Stimulated activated CD4-positive, alpha-beta T cell treated with anti-CD3 and anti-CD28 coated beads, Interleukin-1b, Interleukin-23, amount 100 ng/mL, for 48 hours (primary cell): ENCODE measurements at places on chromosomes 3 and 15.

GRCh38 chr3:63993653-63994079 lies 29.6 kb downstream of the PSMD6 start:
- peak; percentile 41 for DNase-seq

DNA sequence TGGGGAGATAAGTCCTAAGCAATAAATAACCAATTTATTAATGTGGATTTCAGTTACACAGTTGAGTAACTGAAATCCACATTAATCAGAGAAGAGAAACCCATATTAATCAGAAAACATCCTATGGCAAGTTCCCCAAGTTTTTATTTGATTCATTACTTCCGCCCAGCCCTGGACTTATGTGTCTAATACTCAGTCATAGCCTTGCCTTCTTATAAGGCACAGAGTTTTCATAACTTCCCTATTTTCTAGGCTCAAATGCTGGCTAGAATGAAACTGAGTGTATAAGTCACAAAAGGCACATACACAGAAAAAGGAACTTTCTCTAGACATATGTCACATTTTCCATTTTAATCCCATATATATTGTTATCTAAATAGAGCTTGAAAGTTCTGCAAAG lies 28.8 kb downstream of the CD47 start:
- no peak for DNase-seq

GRCh38 chr3:116030131-116030850 lies 407.0 kb downstream of the GAP43 start:
- DNase-seq, result no peak

DNA sequence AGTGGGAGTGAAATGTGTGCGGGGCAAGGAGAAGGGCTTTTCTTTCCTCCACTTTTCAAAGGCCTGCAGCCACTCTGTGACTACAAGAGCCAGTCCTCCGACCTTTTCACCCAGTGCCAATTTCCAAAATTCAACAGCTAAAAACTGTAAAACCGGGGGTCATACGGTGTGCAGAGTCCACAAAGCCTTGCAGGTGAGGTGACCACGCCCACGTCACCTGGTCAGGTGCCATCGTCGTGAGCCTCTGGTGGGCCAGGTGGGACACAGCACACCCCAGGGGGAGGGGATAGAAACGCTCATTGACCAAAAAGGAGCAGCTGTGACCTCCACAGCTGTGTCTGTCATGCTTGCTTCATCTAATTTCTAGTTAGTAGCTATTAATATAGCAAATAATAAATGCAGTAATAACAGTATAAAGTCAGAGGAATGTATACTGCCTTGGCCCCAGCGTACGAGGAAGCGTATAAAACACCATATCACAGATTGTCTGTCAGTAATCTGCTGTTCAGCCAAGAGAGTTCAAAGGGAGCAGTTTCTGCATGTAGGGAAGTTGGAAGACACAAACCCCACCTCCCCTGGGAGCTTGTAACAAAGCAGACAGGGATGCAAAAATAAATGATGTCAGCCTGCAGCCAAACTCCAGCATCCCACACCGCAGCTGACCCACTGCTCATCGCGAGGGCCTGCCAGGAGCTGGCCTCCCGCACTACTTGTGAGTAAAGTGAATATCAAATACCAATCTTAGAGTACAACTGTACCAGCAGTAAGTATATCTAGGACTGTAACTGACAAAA lies 86.7 kb downstream of the VGLL4 start:
- DNase-seq, result no peak

DNA sequence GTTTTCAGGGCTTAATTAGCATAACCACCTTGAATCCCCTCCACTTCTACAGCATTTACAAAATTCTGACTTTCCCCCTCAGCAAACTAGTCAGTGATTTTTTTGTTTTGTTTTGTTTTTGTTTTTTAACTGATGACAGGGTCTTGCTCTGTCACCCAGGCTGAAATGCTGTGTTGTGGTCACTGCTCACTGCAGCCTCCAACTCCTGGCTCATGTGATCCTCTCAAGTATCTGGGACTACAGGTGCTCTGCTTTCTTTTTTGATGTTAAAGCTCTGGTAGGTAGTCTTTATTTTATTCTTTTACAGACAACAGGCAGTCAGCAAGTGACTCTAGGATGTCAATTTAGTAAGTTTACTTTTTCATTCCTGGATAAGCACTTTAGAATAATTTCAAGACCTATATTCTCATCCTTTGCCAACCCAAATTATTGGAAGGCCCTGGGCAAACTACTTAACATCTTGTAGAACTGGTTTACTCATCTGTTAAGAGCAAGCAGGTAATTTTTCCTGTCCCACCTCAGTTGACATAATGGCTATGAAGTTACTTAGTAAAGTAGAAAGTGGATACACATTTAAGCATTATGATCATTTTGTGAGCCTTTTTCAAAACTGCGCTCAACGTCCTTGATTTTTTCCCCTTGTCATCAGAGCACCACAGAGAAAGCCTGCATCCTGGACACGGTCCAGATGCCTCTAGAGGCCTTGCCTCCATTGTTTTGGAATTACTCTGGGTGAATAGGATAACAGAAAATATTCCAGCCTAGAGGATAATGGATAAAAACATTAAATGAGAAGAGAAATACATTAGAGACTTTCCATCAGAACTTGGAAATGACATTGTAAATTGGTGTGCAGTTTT lies 69.9 kb upstream of the NDUFB4 start:
- DNase-seq, result no peak

DNA sequence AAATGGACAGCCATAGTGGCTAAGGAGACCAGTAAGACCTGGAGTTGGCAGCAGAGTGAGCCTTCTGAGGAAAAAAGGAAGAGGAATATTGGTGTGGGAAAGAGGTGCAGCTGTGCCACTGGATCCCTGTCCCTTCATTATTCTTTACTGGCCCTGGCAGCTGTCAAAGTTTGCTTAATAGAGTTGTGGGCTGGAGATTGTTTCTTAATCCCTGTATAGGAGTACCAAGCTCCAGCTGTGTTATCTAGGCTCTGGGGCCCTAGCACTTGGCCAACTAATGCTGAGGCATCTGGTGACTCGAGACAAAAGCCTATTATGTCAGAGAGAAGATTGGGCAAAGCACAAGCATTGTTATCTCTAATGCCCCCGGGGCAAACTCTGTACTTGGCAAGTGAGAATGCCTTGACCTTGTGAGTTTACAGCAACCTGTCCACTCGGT lies 61.4 kb downstream of the ZNF609 start:
- DNase-seq, result no peak

DNA sequence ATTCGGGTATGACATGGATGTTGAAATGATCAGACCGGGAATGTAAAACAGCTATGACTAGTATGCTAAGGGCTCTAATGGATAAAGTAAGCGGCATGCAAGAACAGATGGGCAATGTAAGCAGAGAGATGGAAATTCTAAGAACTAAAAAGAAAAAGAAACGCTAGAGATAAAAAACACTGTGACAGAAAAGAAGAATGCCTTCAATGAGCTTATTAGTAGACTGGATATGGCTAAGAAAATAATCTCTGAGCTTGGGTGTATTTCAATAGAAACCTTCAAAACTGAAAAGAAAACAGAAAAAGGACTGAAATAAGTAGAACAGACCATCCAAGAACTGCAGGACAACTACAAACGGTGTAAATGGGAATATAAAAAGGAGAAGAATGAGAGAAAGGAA lies 101.2 kb downstream of the HES1 start:
- DNase-seq, result no peak

DNA sequence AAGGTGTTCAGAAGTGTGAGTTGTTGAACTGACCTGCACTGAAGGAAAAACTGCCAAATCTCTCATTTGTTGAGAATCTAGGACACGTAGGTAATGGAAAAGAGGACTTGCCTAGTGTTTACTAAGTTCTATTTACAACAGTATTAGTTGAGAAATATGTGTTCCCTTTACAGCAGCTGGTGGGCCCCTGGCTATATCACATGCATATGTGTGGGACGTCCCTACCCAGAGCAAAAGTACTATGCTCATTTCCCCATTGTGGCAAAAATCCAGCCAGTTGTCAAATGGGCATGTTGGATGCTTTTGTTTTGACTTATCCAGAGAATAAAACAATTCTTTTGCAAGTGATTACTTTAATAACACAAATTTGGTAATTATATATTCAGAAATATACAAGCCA lies 113.3 kb upstream of the PTX3 start:
- no peak for DNase-seq

- peak; percentile 43 for DNase-seq
Measured at GRCh38 chr3:71543371-71544016, 40.0 kb downstream of the FOXP1 start.

DNA sequence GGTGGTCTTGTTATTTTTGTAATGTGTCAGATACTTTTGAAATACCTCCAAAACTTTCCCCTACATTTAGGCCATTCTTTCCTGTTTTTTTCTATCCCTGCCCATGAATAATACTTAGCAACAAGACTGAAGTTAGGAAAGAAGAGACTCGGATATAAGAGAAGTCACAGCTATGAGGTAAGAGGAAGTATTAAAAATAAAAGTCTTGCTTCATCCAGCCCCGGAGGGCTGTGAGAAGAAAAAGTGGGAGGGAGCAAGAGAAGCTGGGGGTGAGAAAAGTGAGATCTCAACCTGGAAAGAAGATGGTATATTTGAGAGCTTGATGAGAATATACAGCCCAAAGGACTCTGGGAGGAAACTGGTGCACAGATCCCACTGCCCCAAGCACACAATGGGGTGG lies 213.5 kb upstream of the CDIN1 start:
- no peak for DNase-seq
